ENCODE measurements at places on chromosomes 5 and 9.

DNA sequence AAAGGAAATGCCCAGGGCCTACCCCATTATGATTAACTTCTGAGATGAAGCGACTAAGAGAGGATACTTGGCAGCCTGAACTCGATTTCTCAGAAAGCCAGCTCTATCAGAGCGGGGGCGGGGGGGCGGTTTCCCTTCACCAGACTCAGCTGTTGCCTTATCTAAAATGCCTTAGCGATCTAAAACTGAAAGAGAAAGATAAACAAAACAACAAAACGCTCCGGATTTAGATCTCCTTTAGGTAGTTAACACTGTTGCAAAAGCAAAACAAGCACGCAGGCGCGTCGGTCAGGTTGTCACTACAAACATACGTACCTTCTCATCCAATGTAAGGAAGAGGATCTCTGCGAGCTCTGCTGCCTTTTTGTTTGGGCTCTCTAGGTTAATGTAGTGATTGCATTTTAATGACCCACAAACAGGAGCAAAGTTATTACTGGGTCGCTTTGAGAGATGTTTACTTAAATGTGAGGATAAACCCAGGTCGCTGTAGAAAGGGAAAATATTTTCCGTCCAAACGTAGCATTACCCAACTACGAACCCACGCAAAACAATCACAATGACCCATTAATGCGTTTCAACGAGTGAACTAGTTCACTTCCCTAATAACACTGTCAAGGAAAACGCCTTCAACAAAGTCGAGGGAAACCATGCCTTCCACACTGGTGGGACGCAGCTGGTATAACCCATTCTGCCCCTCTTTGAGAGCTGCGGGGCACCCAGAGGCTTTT lies 982 bp downstream of the EPB41L4A start:
- DNase-seq: no peak

DNA sequence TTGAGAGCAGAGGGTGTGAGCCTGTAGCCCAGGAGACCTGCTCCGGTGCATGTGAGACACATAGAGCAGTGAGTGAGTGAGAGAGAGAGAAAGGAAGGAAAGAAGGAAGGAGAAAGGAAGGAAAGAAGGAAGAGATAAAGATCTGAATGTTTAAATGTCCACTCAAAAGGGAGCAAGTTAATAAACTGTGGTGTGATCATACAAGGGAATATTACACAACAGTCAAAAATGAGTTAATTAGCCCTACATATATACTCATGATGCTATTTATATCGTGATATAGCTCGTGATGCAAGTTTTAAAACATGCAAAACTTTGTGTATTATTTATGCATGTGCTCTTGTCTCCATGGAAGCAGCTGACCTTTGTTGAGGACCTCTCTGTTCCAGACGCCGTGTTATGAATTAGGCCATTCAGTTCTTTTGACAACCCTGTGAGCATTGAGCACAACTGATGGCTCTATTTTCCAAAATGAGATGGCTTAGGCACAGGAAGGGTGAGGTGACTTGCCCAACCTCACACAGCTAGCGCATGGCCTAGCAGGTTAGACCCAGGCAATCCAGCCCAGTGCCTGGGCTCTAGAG lies 70.6 kb downstream of the HMCN2 start:
- DNase-seq: no peak

GRCh38 chr5:139926797-139927503 lies 116.1 kb downstream of the NRG2 start:
- DNase-seq: no peak

- no peak for DNase-seq
Measured at GRCh38 chr9:19634881-19635280, 154.0 kb downstream of the SLC24A2 start.

DNA sequence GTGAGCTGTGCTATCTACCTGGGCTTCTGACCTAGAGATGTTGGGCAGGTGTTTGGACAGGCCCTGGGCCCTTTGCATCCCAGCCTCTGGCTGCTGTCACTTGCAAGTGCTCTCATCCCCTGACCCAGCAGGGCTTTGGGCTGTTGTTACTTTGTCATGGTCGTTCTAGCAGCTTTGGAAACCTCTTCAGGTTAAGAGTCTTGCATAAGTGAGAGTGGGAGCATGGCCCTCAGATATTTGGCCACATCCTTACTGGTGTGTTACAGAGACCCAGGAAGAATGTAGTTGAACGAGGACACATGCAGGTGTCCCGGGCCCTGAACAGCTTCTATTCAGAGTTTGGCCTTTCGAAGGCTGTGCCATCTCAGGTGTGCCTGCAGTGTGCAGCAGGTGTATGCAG lies 4.5 kb downstream of the TENT4A start:
- DNase-seq: no peak

DNA sequence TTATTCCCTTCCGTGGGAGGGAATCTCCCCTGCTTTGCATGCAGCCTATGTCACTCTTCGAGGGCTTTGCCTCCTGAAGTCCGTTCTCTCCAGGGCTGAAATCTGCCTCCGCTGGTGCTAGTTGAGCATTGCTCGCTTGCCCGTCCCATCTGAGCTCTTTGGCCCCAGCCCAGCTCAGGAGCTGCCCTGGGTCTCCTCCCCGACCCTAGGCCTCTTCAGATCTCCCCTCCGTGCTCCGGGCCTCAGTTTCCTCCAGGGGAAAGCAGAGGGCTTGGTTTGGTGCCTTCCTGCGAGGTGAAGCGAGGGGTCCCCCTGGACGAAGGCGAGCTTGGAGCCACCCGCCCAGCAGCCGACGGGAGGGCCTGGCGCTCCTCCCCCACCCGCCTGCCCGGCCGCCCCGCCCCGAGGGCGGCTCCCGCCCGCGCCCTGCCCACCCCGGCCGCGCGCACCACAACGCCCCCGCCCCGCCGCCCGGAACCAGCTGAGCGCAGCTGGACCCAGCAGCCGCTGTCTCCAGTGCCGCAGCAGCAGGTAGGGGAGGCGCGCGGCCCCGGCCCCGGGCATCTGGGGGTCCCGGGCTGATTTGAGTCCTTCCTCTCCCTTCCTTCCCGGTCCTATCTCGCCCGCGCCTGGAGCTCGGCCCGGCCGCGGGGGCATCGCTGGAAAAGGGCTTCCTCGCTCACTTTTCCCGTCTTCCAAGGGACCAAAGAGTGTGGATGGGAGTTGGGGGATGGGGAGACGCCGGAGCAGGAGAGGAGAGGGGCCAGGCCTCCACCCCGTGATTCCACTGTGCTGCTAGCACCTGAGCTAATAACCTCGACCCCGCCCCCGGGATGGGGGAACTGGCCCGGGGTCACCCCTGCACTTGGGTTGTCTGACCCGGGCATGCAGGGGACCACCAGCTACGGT lies at the start of gene GSN:
TSS of gene GSN (plus strand) at position 474 of the 909 bp plus-strand sequence. CDS start 33,810 bp downstream, outside the sequence.
- peak; percentile 64 for DNase-seq

- no peak for DNase-seq
Measured at GRCh38 chr5:87423755-87424154, 11.0 kb upstream of the CCNH start.

GRCh38 chr9:14560194-14560593 lies 133.0 kb downstream of the ZDHHC21 start:
- no peak for DNase-seq

DNA sequence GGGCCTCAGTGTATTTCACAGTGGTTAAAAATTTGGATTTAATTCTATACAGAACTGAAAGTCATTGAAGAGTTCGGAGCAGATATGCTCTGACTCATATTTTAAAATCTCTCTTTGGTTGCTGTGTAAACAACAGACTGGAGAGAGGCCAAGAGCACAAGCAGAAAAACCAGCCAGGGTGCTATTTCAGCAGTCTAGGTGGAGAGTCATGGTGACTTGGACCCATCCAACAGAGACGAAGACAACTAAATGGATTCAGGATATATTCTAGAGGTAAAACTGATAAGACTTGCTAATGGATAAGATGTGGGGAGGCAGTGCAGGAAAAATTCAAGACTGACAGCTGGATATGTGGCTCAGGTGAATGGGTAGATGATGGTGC lies 168.9 kb downstream of the MAPKAP1 start:
- no peak for DNase-seq

GRCh38 chr9:113519426-113520108 lies 56.0 kb downstream of the RGS3 start:
- no peak for DNase-seq

- DNase-seq: no peak
Measured at GRCh38 chr5:41347569-41347968, 134.2 kb upstream of the C6 start.

DNA sequence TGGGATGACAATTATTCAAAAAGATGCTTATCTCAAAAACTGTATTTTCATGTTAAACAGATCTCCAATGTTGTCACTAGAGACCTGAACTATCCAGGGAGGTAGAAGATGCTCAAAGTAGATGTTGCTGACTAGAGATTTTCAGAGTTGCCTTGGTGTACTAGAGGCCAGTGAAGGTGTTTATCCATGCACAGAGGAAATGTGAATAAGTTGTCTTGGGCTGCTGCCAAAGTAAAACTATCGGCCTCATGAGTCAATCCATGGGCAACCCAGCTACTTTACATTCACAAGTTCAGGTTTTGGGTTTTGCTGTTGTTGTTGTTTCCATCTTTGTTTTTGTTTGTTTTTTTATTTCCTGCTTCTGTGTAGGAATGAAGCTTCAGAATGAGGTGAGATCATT lies 141.1 kb upstream of the RANBP3L start:
- no peak for DNase-seq

GRCh38 chr9:77215874-77216273 lies 38.5 kb downstream of the VPS13A start:
- no peak for DNase-seq

GRCh38 chr5:131794586-131794985 lies 2.2 kb downstream of the FNIP1 start:
- no peak for DNase-seq

DNA sequence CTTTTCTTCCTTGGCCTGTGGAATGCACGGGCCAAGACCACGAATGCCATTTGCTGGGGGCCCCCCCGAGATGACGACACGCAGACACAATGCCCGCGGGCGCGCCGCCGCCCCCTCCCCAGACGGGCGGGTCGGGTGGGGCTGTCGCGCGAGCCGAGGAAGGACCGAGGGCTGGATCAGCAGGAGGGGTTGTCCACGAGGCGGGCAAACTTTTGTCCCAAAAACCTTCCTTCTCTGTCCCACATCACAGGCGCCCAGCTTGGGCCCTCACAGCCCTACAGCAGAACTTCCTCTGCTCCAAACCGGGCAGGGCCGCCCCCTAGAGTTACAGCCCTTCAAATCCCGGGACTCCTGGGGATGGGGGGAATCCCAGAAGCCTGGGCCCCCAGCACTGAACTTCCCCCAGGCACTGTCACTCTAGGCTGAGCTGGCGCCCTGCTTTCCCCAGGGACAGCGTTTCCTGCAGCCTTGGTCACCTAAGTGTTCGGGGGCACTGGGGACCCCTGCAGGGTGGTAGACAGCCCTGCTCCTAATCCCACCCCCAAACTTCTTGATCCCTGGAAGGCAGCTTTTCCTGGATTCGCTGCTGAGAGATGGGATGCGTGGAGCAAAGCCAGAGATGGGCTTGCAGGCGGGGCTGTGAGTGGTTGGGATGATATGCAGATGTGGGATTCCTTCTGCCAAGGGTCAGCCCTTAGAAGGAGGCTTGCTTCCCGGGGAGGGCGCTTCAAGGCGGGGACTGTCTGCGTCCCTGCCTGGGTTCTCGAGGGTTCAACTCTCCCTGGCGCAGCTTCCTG lies 980 bp downstream of the COL5A1 start:
- no peak for DNase-seq

Data from CD4-positive, alpha-beta T cell treated with Interleukin-6 for 4 hours (primary cell).